OCI-LY7 (cell line): ENCODE measurements at places on chromosomes 2 and 18.

DNA sequence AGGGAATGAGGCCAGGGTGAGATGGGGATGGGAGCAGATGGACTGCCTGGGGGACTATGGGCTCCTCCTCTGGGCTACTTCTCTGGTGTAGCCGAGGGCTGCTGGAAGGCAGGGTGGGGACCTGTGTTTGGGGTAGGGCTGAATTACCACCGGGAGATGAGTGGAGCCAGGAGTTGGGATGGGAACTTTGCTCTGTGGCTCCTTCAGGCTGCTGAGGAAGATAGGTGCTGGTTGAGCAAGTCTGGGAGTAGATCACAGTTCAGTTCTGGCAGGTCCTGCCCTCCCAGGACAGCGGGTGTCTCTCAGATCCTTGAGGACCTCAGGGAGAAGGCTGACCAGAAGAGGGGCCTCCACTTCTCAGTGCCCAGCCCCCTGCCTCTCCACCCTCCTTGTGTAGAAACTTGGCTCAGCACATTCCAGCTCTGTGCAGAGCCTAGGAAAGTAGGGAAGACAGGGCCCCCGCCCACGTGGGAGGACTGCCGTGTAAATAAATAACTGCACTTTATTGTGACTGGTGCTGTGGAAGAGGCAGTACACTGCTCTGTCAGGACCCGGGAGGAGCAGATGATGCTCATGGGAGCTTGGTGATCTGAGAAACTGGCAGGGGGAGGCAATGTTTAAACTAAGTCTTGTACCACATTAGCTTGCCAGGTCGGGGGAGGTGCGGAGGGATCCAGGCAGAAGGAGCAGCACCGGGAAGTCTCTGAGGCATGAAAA, 15.3 kb downstream of the TET3 start:
- DNase-seq, result no peak

GRCh38 chr2:135905679-135906078, 29.4 kb upstream of the MCM6 start:
- no peak for DNase-seq

GRCh38 chr2:122203523-122203922, 448.1 kb downstream of the TSN start:
- no peak for DNase-seq

- no peak for DNase-seq
Measured at GRCh38 chr2:236895497-236895896, 190.2 kb upstream of the COPS8 start.

GRCh38 chr2:233446606-233447305, 92.5 kb downstream of the DGKD start:
- no peak for DNase-seq

DNA sequence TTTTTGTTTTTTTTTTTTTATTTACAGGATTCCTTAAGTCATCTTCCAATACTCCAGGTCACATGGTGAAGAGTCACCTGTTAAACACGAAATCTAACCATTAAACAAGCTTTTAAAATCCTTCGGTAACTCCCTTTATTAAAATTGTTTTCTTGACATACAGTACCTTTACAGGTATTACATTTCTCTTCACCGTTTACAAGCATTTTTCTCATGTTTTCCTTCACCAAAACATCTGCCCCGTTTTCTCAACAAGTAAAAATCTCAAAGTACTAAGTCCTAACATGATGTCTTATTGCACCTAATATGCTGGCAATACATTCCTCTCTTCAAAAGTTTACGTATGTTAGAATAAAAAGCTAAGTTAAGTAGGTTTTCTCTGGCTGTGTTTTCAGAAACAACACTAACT, 1.1 kb downstream of the PUM2 start:
- peak; percentile 16 for DNase-seq

GRCh38 chr2:227889336-227889735, 17.9 kb downstream of the DAW1 start:
- DNase-seq, result no peak

GRCh38 chr18:13726972-13727331, 479 bp downstream of the RNMT start:
- DNase-seq, result peak; percentile 26

DNA sequence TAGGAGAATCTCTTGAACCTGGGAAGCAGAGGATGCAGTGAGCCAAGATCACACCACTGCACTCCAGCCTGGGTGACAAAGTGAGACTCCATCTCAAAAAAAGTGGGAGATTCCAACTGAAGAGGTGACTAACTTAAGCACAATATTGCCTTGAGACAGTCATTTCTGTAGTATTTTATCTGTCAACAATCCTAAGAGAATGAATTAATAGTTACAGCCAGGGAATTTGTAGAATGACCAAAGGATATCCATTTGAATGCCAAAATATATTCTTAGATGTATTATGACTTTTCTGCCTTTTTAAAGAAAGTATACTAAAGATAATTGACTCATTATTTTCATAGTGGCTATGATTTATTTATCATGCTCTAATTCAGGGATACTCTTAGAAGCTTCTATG, 40.7 kb upstream of the CCDC150 start:
- no peak for DNase-seq

DNA sequence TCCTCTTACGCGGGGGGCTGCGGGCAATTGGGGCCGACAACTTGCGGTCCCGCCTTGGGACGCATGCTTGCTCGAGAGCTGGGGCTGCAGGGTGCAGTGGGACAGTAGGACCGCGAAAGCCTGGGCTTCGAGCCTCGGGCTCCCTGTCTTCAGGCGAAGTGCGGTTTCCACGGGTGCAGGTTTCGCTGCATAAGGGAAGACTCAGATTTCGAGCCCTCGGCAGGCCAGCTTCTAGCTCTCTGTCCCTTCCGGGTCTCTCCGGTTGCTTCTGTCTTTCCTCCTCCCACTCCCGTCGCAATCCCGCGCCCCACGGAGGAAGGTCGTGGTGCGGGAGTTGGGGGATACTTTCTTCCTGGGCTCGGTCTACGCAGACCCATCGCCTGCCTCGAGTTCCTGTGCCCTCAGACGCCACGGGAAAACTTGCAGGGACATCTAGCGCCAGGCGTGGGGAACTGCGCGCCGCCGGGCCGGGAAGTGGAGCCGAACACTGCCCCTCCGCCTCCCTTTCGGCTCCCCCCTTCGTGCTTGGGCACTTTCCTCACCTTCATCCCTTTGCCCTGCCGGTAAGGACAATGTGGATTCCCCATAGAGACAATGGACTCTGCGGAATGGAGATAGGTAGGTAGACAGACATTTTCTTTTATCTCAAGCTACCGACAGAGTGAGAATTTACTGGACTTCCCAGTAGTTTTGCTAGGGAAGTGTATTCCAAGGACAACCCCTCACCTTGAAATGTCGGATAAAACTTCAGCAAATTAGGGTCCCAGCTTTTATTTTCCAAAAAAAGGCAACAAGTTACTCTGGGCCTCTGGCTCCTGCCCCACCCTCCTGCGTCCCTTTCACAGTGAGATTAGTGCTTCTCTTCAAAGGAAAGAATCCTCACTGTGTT, 4.2 kb upstream of the HOXD13 start:
- no peak for DNase-seq

GRCh38 chr2:215782295-215782694, 231.1 kb downstream of the MREG start:
- DNase-seq, result no peak

- DNase-seq, result peak; percentile 55
Measured at GRCh38 chr2:60316381-60317033, 236.9 kb downstream of the BCL11A start.

DNA sequence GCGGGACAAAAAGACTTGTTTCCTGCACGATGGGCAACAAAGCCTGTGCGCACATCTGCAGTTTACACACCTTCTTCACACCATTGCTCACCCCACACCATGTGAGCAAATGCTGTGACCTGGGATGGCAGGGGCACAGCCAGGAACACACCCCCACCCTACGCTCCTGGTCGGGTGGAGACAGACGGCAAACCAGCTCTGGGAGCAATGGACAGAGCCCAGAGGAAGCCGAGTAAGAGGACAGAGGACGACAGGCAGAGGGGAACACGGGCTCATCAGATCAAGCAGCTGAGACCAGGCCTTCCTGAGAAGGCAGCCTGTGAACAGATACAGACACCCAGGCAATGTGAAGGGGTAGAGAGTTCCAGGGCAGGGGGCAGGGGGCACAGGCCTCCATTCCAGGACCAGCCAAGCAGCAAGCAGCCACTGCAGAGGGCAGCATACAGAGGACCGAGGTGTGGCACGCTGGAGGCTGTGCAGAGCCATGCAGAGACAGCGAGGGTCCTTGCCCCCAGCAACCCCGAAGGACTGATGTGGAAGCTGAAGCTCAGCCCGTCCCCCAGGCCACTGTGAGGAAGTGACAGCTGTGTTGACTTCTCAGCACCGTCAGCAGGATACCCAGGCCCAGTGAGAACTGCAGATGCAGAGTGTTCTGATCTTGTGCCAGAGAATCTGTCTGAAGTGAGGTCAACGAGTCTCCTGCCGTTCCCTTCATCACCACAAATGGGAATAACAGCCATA, 46.2 kb downstream of the PARD6G start:
- DNase-seq, result no peak

GRCh38 chr2:46615555-46615954, 136.2 kb downstream of the TMEM247 start:
- no peak for DNase-seq

DNA sequence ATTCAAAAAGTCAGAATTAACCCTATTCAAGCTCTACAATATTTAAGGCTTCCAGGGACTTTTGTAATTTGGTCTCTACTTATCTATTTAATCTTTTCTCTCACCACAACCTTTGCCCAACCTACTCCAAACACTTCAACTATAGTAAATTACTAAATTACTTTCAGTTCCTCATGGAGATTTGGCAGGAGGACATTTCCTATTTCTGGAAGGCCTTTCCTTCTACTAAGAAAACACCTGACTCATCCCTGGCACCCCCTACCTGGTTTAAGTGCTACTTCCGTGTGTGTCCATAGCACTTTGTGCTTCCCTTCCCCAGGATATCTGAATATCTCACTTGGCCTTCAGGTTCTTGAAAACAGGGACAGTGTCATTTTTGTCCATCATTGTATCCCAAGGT, 96.3 kb downstream of the UPP2 start:
- DNase-seq, result no peak

DNA sequence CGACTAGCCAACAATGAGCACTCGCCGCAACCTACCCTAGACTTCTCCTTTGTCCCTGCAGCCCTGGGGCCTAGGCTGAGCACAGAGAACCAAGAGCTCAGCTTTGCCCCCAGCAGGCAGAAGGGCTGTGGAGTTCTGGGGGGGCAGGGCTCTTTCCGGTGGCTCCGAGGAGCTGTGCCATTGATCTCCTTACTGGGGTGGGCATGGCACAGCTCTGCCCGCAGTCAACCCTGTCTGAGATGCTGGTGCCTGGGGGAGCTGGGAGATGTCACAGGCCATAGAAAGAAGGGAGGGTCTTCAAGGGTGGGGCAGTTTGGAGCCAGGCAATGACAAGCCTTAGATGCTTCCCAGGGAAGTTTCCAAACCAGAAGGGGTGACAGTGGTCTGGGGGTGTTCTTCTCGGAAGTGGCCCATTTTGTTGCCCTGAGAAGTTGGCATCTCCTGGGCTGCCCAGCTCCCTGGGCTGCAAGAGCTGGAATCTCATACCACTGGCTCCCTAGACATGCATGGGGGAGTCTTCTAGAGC, 14.1 kb upstream of the GPR55 start:
- DNase-seq, result no peak

GRCh38 chr2:177852389-177852788, 220.2 kb downstream of the PDE11A start:
- no peak for DNase-seq

DNA sequence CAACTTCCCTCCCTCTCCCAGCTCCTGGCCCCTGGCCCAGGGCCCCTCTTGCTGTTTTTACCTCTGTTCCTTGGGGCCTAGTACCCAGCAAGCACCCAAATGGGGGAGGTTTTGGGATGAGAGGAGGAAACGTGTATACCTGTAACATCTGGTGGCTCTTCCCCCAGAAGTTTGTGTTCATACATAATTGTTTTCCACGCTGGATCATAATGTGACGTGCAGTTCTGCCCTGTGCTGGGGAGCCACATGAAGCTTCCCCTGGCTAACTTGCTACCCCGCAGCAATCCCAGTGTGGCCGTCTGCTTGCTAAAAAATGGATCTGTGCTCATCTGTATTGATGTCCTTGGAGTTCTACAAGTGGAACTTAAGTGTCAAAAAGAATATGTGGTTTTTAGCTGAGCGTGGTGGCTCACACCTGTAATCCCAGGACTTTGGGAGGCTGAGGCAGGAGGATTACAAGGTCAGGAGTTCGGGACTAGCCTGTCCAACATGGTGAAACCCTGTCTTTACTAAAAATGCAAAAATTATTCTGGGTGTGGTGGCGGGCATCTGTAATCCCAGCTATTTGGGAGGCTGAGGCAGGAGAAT, 36.5 kb downstream of the ANO7 start:
- no peak for DNase-seq

- DNase-seq, result no peak
Measured at GRCh38 chr2:64212346-64212745, 68.1 kb upstream of the PELI1 start.

DNA sequence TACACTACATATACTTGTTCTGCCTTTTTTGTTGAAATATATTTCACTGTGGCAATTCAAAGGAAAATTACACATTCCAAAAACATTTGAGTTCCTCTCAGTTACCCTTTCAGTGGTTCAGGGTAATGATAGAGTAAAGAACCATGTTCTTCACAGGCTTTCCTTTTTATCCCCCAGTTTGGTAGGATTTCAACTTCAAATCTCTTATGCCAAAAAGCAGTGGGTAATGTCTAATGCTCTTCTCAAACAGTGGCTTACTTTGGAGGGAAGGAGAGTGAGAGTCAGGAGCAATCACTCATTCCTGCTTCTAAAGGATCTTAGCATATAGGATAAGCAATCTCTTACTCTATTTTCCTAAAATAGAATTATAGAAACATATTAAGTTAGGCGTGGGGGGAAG, 290.6 kb downstream of the ZEB2 start:
- no peak for DNase-seq

DNA sequence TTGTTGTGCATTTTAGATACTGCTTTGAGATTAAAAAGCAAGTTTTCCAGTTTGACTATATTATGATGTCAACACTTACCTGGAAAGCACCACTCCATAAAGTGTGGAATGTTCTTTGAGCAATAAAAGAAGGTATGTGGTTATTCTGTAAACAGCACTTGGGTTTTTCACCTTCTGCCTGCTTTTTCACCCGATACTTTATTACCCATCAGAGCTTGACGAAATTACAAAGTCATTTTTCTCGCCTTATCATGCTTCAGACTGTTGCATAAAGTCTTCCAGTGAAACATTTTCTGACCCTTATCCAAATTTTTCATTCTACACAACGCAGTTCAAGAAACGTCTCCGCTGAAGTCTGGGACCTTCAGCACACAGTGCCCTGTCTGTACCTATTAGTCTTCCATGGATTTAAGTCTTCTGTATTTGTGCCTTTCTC, 25.2 kb downstream of the CAB39 start:
- DNase-seq, result no peak

- DNase-seq, result no peak
Measured at GRCh38 chr2:138649571-138649970, 130.6 kb downstream of the NXPH2 start.

GRCh38 chr18:25494888-25495287, 142.9 kb upstream of the ZNF521 start:
- no peak for DNase-seq

DNA sequence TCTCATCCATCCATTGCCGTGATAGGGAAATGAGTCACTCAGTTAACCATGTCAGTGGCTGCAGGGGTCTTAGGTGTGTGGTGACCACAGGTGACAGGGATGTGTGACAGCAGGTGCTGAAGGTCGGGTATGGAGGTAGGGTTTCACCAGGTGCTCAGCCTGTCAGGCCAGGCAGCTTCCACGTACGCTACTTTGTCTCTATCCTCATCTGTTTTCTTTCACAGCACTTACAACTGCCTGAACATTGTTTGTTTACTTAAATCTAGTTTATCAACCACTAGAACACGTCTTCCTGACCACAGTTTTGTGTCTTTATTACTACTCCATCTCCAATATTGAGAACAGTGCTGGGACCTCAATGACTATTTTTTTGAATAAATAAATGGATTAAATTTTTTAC, 11.4 kb upstream of the UXS1 start:
- DNase-seq, result no peak
